ENCODE measurements at places on chromosomes 1 and 21.

GRCh38 chr1:97364086-97364485 lies 556.7 kb downstream of the DPYD start:
- DNase-seq = no peak

- no peak for DNase-seq
Observed at GRCh38 chr1:217495249-217495648, 135.6 kb downstream of the GPATCH2 start.

DNA sequence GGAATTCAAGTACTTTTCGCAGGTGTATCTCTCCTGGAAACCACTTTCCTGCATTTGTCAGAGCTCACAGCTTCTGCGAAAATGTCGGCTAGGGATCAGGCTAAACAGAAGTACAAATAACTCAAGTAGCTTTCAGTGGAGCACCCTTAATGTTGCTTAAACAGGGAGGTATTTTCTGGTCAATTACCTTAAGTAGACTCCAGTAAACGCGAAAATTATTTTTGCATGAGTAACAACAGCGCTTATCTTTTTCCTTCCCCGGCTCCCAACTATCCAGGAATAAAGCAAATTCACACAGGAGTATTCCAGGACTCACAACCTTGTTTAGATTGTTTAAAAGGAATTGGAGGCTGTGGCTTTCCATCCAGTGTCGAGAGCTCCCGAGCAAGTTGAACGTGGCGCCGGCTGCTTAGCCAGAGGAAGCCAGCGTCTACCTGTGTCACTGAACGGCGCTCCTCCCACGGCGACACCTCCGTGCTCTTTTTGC lies 7.3 kb upstream of the SIM2 start:
- DNase-seq = no peak

GRCh38 chr1:224739997-224740684 lies 124.0 kb downstream of the CNIH3 start:
- DNase-seq = no peak

DNA sequence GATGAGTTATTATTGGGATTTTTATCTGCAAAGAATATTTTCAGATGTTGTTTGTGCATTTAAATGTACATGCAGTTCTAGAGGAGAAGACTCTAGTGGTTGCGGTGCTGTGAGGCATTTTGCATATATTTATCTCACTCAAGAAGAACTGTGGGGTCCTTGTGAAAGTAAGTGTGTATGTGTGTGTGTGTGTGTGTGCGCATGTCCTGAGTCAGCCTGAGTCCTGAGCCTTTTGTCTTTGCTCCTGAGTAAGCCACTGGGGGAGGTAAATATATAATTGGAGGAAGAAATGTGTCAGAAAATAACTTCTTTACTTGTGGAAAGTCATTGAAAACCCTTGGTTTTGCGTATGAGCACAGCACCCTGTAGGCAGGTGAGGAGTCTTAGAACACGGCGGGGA lies 55.6 kb upstream of the CD34 start:
- no peak for DNase-seq

DNA sequence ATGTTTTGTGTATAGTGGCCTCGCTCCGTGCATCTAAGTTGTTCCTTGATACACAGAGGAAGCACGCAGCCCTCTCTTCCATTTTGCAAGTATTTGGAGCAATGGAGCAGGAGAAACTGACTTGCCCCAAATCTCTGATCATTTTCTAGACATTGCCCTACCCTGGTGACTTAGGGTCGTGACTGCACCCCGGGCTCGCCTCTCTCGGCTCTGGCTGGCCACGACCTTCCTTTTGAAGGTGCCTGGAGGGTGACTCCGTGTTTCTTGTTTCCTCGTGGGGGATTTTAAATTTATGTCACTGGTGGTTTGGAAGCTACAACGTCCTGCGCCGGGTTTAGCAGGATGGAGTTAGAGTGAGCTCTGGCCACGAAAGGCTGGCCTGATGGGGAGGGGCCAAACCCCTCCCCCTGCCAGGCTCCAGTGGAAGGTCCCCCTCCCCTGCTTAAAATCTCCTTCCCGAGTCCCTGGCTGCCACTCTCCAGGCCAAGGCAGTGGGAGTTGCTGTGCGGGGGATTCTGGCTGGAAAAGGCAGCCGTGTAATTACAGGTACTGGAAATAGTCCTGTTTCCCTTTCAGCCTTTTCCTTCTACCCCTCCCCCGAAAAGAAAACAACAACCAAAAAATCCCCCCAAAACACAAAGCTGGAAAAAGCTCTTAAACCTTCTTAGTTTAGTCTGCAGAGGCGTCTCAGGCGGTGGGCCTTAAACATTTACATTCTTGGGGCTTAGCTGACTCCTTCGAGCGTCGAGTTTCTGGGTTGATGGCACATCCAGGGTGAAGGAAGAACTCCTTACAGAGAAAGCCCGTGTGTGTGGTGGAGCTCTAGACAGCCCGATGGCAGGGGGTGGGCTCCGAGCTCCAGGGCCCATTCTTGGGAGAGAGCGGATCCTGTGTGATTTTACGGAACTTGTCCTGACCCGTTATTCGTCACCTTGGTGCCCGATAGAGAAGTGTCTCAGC lies 28.1 kb downstream of the SPSB1 start:
- DNase-seq = no peak

DNA sequence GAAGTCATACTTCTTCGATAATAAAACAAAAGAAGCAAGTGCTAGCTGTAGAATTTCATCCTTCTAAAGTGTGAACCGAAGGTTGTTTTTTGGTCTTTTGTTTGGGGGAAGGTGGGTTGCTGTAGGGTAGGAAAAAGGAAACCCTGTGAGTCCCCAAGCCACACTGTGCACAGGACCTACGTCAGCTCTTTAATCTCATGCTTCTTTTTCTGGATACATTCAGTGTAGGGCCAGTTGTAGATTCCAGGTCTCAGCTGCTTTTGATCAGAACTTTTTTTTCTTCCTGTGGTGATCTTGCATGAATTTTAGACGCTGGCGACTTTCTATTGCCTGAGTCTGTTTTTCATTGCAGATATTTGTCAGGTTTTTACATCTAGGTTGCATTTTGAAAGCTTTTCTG lies 40.2 kb downstream of the BCL9 start:
- no peak for DNase-seq

DNA sequence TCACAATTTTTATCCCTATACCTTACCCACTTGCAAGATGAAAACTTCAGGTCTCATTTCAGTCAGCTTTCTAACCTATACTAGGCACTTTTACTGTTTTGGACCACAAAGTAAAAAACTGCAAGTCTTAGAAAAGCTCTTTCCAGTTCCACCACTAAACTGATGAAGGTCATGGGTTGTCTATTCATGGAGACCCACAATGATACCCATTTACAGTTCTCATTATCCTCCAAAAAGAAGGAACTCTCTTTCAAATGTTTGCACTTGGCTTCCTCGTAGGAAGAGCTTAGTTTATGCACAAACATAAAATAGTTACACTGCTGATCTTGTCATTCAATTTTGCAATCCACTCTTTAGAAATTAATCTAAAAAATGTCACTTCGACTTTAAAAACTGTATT lies 9.3 kb downstream of the ZNF281 start:
- DNase-seq = no peak

- no peak for DNase-seq
Observed at GRCh38 chr1:201465698-201466290, 3.2 kb downstream of the PHLDA3 start.

DNA sequence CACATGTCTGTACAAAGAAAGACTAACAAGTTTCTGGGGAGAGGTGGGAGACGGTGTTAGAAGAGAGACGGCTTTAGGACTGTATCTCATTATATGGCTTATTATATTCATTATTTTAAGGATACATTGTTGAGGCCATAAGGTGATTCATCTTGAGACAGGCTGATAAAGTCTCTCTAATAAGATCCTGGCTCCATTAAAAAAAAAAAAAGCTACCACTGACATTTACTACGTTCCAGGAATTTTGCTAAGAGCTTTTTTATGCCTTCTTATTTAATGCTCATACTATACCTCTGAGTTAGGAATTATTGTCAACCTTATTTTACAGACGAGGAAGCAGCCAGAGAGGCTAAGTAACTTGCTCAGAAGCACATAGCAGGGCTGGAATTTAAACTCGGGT lies 173.7 kb downstream of the GABPA start:
- no peak for DNase-seq

DNA sequence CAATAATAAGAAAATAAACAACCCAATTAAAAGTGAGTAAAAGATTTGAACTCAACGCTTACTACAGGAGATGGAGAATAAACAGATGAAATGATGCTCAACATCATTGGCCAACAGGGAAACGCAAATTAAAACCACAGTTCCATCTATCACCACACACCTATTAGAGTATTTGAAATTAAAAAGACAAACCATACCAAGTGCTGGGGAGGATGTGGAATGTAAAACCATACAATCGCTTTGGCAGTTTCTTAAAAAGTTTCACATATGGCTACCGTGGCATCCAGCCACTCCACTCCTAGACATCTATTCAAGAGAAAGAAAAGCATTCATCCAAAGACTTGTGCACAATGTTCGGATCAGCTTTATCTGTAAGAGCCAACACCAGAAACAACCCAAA lies 1.3 kb upstream of the LRRC3 start:
- DNase-seq = no peak

GRCh38 chr21:23131177-23131576 lies 2133.0 kb downstream of the NCAM2 start:
- DNase-seq = no peak

DNA sequence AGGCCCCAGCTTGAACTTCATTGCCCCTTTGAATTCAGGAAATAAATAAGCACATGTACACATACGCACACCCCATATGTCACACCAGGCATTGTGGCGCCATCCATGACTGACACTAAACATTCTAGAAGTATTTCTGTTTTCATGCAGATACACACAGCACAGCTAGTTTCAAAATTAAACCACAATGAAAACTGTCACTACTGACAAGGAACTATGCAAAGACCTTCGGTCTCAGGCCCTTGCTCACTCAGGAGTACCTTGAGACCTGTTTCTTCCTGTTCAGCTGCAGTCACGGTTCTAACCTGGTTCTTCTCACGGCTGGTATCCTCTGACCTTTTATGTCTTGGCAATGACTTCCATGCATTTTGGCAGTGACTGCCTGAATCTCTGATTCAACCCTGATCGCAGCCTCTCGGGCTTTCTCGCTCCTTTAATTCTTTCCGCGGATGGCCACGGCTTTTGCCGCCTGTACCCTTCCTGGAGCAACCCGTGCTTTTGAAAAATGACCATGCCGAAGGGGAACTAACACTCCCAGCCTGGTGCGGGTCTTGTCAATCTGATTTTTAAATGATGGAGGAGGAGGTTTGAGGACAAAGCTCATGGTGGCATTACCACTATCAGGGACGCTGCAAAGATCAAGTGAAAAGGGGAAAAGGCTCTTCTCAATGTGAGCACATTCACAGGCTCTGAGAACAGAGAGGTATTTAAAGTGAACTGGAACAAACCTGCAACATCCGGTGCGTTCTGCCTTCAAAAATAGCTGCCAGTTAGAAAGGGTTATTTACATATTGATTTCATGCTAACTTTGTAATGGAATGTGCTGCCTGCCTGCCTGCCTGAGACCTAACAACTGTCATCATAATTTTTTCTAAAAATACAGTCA lies 384.6 kb downstream of the RRAGC start:
- no peak for DNase-seq

- no peak for DNase-seq
Observed at GRCh38 chr21:46219591-46220239, 8.9 kb downstream of the LSS start.

DNA sequence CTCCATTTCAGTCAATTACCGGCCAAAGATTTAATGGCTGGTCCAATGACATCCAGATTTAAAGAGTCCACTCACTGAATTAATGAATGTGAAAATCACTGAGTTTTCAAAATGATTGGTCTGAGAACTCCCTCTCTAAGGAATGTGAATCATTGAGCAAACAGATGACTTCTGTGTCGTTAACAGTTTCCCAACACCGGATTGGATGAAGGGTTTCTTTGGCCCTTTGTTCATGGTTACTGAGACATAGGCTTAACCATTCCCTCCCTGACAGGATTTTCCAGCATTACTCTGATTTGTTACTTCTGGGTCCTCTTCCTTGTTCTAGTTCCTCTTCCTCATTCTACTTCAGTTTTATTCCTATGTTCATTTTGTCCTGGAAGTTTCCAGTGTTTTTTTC lies 1.5 kb upstream of the CLDN17 start:
- no peak for DNase-seq

GRCh38 chr1:197838836-197839235 lies 63.6 kb upstream of the DENND1B start:
- peak; percentile 47 for DNase-seq

Measured in fibroblast of skin of left quadriceps (primary cell).